ENCODE measurements at places on chromosomes 3 and 15.
A peak's percentile ranks its signal among the peaks of the same experiment; 100 is the strongest.

DNA sequence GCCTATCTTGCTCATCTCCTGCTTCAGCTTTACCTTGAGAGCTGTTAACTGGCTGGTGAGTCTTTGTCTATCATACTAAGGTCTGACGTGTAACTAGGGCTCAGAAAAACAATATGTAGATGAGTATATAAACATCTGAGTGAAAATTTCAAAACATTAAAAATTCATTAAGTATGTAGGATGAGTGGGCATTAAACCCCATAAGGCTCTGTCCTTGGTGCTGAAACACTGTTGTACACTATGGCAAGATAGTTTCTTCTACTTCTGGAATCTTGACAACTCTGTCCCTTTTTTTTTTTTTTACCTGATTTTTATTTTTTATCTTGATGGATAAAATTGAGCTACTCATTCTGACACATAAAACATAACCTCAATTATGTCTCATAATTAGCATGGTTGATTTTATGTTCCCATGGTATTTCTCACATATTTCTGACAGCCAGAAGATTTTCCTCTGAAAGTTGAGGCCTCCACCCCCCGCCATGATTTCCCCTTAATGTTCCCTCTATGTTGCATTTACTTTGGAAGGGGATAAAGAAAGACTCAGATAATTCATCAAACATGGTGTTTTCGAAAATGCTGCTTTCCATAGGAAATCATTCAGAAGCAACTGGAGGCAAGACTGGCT lies 54.3 kb downstream of the DGKG start:
- DNase-seq: no peak

DNA sequence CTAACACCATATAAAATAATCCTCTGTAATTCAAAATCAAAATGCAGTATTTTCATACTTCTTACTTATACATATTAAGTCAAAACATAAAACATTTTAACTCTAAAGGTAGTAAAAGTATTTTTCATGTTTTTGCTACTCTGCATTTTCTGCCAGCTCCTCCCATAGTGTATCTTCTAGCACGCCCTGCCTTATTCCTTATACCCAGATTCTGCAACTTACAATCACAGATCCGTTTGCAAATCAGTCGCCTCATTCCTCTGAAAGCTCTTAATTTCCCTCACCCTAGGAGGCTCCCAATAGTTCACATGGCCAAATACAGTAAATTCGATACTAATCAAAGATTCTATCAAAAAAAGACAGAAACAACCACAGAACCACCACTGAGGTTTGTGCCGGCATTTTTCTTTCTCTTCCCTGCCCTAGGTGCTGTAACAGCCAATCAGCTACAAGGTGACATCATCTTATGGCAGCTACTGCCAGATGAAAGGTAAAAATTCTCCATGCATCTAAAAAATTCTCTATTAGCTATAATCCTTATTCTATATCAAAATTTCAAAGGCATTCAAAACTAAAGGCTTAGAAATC lies 72.9 kb downstream of the CLASP2 start:
- DNase-seq: peak; percentile 32

GRCh38 chr15:58401276-58401675 lies 30.5 kb upstream of the LIPC start:
- no peak for DNase-seq

GRCh38 chr3:111051354-111051753 lies 20.3 kb upstream of the NECTIN3 start:
- DNase-seq: no peak

- no peak for DNase-seq
Observed at GRCh38 chr15:89806210-89806558, 8.5 kb downstream of the ANPEP start.

- DNase-seq: no peak
Observed at GRCh38 chr3:187833799-187834578, 88.7 kb upstream of the BCL6 start.

DNA sequence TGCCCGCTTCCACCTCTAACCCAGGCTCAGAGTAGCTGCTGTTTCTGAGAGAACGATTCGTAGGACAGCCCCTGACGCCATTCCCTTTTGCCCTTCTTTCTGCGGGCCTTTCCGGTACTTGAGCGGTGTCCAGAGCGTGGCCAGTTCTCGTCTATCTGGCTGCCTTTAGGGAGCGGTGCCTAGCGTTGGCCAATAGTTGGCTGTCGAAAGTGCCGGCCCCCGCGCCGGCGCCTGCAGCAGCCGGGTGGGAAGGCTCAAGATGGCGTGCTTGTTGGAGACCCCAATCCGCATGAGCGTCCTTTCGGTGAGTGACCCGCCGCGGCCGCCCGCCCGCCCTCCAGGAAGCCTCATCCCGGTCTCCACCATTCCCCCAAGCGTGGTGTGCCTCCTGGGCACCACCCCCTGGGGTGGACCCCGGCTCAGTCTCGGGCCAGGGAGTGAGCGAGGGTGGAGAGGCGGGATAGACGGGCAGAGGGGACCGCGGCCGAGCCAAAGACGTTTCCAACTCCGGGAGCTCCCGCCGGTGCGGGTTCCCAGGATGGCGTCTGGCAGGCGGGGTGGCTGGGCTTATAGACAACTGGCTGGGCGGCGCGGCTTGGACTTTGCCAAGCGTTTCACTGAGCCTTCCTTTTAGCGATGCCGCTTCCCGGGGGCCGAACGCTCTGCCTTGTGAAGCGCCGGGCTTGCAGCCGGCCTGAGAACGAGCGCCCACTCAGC lies at the start of gene ARMC8:
TSS of gene ARMC8 (plus strand) at position 6 of the 717 bp plus-strand sequence. CDS start at position 260, 254 bp downstream.
- DNase-seq: peak; percentile 60

GRCh38 chr15:66620341-66620740 lies 54.5 kb upstream of the LCTL start:
- no peak for DNase-seq

DNA sequence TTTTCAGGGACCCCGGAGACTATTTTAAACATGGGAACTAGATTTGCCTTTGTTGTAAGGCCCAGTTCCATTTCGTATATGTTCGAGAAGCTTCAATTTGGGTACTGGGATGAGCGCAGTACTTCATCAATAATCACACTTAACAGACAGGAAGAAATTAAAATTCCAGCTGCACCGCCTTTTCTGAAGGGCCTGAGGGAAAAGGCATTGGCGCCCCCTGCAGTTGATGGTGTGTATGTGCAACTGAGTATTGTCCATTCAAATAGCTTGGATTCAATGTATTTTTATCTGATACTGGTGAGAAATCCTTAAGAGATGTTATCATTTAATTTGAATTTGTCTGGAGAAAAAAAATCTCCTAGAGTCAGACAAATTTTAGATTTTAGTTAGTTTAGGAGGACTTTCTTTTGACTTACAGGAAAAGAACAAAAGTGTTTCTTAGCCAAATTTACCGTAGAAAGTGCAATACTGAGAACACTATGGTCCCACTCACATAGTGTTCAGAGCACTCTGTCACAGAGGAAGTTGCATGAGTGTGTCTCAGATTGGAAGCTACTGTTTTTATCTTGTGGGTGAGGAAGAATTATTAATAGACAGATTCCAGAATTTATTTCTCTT lies 5.4 kb upstream of the ALDH1A2 start:
- DNase-seq: peak; percentile 54

GRCh38 chr3:44989636-44990373 lies 13.8 kb downstream of the EXOSC7 start:
- no peak for DNase-seq

DNA sequence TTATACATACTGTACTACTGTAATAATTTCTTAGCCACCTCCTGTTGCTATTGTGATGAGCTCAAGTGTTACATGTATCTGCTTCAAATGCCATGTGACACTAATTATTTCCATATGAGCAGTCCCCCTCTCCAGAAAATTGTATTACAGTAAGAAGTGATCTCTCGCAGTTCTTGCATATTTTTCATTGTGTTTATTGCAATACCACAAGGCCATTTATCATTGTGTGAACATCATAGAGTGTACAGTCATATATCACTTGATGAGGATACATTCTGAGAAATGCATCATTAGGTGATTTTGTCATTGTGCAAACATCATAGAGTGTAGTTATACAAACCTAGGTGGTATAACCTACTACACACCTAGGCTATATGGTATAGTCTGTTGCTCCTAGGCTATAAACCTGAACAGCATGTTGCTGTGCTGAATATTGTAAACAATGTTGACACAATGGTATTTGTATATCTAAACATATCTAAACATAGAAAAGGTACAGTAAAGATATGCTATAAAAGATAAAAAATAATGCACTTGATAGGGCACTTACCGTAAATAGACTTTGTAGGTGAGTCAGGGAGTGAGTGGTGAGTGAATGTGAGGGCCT lies 189.6 kb upstream of the MLF1 start:
- no peak for DNase-seq

Data from BE2C (cell line).